ENCODE measurements at places on chromosomes 5 and 9.

GRCh38 chr5:153404747-153405146, 85.7 kb upstream of the GRIA1 start:
- DNase-seq: no peak

DNA sequence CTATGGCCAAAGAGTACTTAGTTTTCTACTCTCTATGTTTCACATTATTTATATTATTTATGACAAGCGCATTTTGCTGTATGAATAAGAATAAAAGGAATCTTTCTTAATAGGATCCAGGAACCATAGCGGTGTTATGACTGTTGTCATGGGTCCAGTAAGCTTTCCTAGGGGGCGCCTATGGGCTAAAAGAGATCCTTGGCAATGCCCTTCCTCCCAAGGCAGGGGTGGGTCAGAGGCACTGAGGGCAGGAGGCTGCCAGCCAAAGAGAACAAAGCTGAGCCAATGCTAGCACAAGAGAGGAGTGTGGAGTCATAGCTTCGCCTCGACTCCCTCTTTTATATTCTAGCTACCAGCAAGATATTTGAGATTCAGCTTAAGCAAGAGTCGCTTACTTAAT, 98.4 kb upstream of the GNAQ start:
- peak; percentile 40 for DNase-seq

DNA sequence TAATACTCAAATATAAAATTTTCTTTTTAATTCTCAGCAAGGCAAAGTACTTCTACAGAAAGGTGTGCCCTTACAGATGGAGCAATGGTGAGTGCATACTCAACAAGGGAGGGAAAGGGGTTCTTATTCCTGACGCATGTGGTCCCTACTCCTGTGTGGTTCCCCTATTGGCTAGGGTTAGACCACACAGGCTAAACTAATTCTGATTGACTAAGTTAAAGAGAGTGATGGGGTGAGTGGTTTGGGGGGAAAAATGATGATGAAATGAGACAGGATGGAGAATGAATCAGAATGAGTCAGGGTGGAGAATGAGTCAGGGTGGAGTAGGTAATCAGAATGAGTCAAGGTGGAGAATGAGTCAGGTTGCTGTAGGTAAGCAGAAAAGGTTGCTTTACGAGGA, 22.9 kb upstream of the HMGCS1 start:
- DNase-seq: no peak

- DNase-seq: peak; percentile 52
Observed at GRCh38 chr9:105883847-105884246, 189.5 kb downstream of the TMEM38B start.

DNA sequence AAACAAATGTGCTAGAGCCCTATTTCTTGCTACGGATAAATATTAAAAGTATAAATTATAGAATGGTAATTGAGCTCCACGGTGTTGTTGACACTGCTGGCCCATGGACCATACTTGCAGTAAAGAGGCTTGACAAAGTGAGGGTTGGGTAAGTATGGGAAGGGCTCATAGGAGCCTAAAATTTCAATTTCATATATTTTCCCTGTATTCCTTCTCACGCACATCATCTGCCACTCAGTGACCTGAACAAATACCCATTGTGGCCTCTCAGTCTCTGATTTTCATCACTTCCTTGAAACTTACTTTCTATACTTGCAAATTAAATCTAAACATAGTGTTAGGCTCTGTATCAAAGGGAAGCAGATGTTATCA, 116.5 kb downstream of the PIK3R1 start:
- no peak for DNase-seq

- DNase-seq: no peak
Observed at GRCh38 chr9:83435301-83435700, 102.9 kb downstream of the FRMD3 start.

DNA sequence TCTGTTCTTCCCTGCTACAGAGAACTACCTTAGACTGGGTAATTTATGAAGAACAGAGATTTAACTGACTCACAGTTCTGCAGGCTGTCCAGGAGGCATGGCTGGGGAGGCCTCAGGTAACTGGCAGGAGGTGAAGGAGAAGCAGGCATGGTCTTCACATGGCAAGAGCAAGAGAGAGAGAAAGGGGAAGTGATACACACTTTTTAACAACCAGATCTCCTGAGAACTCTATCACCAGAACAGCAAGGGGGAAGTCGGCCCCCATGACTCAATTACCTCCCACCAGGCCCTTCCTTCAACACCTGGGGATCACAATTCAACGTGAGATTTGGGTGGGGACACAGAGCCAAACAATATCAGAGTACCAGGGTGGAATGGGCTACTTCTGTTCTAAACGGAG, 766.8 kb downstream of the TLE1 start:
- no peak for DNase-seq

- no peak for DNase-seq
Observed at GRCh38 chr9:99736291-99736690, 85.4 kb upstream of the NR4A3 start.

DNA sequence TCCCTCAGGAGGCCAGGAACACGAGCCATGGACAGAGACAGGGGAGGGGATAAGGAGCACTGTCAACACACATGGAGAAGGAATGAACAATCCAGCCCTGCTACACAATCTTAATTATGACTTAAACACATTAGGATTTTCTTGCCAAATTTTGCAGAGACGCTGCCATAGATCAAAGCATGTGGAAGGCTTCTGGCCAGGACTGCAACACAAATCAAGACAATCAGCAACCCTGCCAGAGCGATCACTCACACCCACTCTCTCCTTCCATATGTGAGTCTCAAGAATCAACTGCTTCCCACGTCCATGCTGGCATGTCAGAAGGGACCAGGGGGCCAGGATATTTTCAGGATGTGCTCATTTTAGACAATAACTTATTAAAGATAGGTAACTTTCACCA, 85.6 kb downstream of the ROR2 start:
- no peak for DNase-seq

All from GDM1 (cell line).